GM12878 (cell line): ENCODE measurements at places on chromosomes 16 and 17.

DNA sequence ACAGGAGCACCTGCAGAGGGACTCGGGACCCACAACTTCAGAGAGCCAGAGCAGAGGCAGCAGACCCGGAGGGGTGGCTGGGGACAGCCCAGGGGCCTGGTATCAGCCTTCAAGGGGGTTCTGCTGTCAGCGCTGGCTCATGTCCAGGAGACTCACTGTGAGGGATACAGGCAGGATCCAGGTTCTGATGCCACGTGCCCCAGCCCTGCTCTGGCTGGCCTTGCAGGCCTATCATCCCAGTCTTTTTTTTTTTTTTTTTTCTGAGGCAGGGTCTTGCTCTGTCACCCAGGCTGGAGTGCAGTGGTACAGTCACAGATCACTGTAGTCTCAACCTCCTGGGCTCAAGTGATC lies 9.0 kb upstream of the MTSS2 start:
- no peaks in the 10 kb centered on the region; the same call in 1 of the 2 replicates for H3K36me3 ChIP-seq
- no peaks in the 10 kb centered on the region for H3K4me1 ChIP-seq
- H3K4me3 ChIP-seq = no peak overlapping the region
- no peak for DNase-seq
- no peak overlapping the region for H3K27ac ChIP-seq

DNA sequence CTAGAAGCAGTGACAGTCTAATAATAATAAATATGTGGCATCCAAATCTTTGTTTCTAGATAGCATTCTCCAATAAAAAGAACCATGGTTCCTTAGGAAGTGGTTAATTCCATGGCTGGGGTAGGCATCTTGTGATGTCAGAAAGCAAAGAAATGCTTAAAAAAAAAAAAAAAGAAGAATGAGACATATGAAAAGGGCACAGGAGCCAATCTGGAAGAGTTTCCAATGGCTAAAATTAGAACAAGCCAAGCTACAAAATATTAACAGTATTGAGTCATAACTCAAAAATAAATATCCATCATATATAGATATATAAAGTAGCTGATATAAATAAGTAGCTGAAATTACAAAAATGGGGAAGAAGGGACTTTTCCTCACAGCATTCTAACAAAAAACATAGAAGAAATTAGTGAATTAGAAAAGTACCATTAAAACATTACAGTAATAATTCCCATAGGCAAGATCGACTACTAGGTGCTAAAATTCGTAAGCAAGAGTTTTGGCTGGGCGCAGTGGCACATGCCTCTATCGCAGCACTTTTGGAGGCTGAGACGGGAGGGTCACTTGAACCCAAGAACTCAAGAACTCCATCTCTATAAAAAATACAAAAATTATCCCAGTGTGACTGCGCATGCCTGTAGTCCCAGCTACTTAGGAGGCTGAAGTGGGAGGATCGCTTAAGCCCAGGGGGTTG lies 111.3 kb downstream of the TRIM37 start:
- no peak overlapping the region for H3K27ac ChIP-seq
- H3K4me3 ChIP-seq = no peak overlapping the region

DNA sequence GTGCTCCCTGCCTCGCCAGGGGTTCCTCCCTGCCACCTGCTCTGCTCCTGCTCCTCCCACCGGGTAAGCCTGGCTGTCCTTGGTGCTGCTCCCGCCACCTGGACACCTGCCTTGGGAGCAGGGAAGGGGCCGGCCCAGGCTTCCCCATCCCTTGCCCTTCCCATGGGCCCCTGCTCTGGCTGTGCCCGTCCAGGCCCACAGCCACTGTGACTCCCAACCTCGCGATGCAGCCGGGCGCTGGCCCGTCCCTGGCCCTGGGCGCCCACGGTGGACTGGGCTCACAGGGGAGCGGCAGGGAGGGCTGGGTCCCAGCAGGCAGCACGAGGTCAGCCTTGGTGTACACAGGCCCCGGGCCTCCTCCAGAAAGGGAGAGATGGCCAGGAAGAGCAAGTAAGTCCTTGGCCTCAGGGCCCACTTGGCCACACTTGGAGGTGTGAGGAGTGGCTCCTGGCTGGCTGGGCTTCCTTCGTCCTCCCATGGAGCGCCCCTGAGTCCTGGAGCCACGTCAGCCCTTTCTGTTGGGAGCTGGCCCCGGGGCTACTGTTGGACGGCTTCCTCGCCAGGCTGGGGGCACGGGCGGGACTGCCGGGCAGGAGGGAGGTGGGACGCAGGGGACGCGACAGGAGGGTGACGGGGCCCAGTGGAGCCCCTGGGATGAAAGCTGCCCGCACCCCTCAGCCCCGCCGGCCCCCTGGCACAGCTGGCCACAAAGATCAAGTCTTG lies 15.3 kb downstream of the ENGASE start:
- no peak for DNase-seq
- no peak overlapping the region for H3K27ac ChIP-seq
- no peaks in the 10 kb centered on the region for H3K36me3 ChIP-seq
- no peaks in the 10 kb centered on the region for H3K27me3 ChIP-seq
- H3K4me3 ChIP-seq = no peak overlapping the region

DNA sequence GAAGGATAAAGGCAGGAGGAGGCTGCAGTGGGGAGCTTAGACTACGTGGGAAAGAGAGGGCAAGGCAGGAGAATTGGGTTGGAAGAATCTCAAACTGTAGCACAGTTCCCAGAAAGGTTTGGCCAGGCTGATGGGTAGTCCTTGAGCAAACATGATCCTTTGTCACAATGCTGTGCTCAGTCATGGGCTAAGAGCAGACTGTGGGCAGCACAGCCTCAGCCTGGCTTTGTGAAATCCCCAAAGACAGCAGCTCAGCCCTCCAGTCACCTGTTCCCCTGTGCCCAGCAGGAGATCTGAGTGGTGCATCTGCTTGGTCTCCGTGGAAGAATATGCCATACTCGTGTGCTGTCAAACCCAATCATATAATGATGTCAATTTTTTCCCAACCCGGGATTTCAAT lies 10.6 kb upstream of the ENGASE start:
- no peaks in the 10 kb centered on the region for H3K36me3 ChIP-seq
- no peak overlapping the region for H3K4me3 ChIP-seq
- H3K4me1 ChIP-seq = no peaks in the 10 kb centered on the region
- no peaks in the 10 kb centered on the region for H3K27me3 ChIP-seq

DNA sequence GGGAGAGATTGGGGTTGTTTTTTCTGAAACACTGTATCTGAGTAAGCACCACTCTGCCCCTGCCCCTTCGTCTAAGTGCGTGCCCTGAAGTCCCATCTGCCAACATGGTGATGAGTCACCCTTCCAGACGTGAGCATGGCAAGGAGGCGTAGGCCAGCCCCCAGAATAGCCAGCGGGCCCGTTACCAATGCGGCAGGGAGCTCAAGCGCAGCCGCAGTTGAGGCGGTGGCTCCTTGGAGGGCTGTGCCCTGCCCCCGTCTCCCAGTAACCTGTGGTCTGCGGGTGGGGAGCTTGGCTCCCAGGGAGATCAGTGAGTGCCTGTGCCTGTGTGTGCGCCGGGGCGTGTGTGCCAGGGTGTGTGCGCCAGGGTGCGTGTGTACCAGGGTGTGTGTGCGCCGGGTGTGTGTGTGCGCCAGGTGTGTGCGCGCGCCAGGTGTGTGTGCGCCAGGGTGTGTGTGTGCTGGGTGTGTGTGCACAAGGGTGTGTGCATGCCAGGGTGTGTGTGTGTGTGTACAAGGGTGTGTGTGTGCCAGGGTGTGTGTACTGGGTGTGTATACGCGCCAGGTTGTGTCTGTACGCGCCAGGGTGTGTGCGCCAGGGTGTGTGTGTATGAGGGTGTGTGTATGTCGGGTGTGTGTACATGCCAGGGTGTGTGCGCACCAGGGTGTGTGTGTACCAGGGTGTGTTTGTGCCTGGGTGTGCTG lies 98.6 kb upstream of the CHMP6 start:
- H3K27me3 ChIP-seq = no peaks in the 10 kb centered on the region
- no peak for DNase-seq
- H3K27ac ChIP-seq = peak overlapping the region; percentile 78; the same call in 1 of the 2 replicates

- H3K36me3 ChIP-seq = peaks cover 12% of the 10 kb centered on the region; the same call in 1 of the 2 replicates
- peaks cover 5% of the 10 kb centered on the region; the same call in 1 of the 2 replicates for H3K4me1 ChIP-seq
- H3K4me3 ChIP-seq = peak within 1 kb of the TSS; percentile 93
- H3K27ac ChIP-seq = peak within 1 kb of the TSS; percentile 92
- no peaks in the 10 kb centered on the region for H3K27me3 ChIP-seq
Observed at GRCh38 chr17:42832934-42833766, at the start of gene PSME3. Gene PSME3 (plus strand): TSS chr17:42833397. CDS start chr17:42833632, 235 bp downstream.
